ENCODE measurements at places on chromosomes 2 and 18.
A peak's percentile ranks its signal among the peaks of the same experiment; 100 is the strongest.

DNA sequence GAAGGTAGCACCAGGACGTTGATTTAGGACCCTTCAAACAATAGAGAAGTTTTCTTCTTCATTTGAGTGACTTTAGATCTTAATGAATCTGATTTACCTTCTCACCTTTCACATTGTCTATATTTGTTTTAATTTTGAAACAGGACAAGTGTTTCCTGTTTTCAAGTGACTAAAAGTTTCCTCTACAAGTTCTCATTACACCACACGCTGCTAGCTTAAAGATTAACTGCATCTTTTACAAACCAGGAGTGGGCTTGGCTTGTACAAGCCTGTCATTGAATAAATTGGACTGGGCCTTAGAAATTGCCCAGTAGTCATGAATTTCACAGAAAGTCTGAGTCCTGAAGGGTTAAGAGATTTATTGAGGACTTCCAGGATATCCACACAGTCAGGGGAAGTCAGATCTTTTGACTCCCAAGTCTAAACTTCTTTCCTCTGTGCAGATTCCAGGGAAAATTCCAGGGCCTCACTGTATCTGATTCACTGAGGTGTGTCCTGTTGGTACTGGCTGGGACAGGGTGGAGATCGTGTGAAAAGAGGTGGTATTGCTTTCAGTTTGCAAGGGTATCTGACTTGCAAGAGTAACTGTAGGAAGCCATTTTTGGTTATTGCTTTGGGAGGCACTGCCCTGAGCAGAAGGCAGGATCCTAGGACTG lies 3.4 kb downstream of the SGPP2 start:
- DNase-seq: no peak

DNA sequence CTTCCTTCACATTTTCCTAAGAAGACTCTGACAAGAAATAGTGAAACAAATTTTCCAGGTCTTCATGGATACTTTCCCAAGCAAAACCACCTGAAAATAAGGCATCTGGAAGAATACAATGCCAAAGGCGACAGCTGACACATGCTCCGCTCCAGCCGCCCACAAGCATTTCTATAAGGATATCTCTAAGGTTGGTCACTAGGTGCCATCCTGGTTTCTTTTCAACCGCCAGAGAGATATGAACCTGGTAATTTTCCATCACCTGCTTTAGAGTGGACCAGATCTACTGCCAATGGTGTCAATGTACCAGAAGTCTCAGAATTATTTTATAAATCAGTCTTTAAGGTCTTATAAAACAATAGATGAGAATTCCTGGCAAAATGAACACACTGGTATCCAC lies 97.2 kb downstream of the GAREM1 start:
- no peak for DNase-seq

- no peak for DNase-seq
Measured at GRCh38 chr2:179936141-179936540, 71.0 kb downstream of the CWC22 start.

DNA sequence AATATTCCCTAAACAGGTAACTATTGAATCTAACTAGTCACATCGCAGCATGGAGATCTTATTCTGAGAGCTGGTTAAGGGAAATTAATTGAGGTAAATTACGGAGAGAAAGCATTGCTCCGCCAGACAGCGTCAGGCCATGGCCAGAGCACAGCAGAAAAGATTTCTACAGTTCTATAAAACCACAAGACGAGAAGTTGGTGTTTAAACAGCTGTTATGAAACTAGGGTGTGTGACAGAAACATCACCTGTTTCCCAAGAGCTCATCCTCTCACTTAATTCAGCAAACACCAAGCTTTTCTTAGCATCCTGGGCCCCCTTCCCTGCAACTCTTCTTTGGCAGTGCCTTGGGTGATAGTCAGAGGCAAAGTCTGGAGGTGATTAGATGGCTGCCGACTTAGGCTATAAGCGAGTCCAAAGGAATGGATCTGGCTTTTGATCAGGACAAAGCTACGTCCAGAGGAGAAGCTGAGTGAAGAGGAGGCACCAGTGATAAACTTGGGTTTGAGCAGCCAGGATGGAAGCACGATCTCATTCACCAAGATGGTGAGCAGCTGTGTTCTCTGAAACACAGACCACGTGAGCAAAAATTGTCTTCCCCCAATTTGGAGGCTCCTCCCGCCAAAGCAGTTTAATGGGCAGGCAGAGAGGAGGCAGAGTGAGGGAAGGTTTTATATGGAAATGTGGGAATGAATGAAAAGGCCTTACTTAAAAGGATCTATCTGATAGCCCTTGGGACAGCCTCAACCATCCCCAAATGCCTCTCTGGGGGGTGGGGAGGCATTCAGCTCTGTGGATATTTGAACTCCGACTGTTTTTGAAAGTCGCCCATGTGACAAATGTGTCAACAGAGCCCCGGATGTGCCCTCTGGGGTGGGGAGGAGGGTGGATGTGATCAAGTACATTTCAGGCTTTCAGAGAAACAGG lies 57.8 kb downstream of the PKDCC start:
- DNase-seq: no peak

DNA sequence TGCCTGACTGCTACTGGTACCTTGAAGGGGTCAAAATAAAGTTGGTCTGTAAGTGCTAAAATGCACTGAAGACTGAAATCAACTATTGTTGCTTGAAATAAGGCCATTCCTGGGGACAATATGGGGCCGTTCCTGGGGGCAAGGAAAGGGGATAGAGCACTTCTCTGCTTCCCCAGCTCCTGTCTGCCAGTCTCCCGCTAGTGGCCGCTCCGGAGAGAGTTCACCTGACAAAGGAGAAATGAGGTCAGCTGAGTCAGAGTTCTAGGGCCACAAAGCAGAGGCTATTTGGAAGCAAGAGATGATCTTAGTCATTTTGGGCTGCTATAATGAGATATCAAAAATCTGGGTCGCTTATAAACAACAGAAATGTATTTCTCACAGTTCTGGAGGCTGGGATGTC lies 345.9 kb downstream of the TSN start:
- DNase-seq: no peak

DNA sequence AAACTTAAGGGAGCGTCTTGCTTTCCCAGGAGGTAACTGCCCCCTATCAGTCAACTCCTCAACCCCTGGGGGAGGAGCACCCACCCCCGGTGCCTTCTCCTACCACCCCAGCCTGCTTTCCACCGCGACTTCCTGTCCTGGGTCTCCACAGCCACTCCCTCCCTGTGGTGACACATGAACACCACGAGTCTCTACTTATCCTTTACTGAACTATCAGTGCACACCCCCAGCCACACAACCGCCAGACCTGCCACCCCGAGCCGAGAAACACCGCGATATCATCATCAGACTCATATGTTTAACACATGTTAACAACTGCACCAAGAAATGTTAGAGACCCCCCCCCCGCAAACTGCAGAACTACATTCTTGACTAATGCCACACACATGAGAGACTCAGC lies 43.3 kb downstream of the LONRF2 start:
- no peak for DNase-seq

GRCh38 chr2:3461801-3462492 lies 57.4 kb downstream of the ADI1 start:
- DNase-seq: no peak

DNA sequence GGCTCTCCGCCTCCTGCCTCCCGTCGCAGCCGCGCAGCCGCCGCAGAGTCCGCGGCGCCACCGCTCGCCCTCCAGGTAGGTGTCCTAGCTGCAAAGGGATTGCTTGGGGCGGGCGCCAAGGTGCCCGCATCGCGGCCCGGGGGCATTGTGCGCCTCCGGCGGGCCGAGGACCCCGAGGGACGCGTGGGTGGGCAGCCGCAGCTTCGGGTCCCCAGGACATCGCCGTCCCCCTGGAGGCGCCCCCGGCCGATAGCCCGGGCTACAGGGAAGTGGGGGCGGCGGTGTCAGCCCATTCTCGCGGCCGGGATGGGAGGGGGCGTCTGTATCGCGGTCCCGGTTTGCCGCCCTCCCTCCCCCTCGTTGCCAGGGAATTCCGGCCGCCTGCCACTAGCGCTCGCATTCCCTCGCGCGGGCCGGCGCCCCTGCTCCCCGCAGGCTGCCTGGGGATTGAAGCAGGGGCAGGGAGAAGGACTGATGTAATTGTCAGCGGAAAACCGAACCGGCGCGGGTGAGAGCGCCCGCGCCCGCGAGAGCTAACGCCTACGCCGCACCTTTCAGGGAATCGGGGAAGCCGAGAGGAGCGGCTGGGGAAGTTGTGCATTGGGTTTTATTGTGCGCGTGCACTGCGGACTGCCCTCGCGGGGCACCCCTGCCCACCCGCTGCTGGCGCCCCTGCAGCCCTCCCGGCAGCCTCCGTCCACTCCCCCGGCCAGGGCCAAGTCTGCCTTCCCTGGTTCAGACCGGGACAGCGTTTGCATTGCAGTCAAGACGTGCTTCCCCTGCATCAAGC lies 483 bp downstream of the OSBPL6 start:
- DNase-seq: no peak

- DNase-seq: no peak
Measured at GRCh38 chr18:11887328-11888128, 20.6 kb downstream of the MPPE1 start.

DNA sequence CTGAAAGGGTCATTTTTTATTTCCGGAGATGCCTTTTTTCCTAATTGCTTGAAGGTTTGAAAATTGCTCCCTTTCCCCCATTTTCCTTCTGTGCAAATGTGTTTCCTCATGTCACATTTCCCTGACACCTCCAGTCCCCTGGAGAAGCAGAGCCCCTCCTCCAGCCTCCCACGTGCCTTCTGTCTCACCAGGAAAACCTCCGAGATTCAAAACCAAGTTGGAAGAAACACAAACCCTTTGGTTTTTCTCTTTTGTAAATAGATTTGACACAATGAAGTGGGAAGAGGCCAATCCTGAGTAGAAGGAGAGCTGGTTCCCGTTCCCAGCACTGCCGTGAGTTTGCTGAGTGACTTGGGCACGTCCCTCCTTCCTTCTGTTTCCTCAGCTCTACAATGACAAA lies 125.4 kb upstream of the MYCN start:
- no peak for DNase-seq

GRCh38 chr2:36369716-36370115 lies 14.1 kb downstream of the CRIM1 start:
- no peak for DNase-seq

- DNase-seq: no peak
Measured at GRCh38 chr18:25725501-25725900, 364.9 kb downstream of the SS18 start.

DNA sequence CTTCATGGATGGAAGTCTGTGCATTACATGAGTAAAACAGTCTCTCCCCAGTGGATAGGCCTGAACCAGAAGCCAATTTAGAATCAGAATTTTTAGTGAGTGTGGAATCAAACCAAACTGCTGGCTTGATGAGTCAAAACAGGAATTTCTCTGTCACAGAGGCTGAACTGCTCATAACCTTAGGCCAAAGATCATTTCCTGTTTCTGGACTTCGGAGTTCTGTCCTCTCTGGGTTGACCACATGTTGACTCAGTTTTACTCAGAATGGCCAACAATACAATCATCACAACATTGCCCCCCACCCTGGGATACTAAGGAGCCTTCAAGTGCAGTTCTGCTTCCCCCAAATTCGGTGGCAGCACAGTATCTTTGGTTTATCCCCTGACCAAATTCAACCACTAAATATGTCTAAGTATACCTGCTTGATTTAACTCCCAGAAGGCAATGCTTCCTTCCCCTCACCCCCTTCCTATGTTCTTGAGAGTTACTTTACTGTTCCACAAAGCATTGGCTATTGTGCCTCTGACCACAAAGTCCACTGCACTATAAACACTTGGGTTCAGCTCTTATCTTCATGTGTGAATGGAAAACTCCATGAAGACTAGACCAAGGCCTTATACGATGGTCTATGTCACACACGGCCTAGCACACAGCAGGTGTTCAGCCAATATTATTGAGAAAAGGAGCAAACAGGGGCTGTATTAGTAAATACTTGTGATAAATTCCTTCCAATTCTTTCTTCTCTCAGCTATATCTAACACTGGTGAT lies 67.8 kb downstream of the NXPH2 start:
- DNase-seq: no peak

- no peak for DNase-seq
Measured at GRCh38 chr18:47077111-47077510, 41.7 kb upstream of the ELOA2 start.

GRCh38 chr2:196459539-196459938 lies 180.0 kb upstream of the CCDC150 start:
- no peak for DNase-seq

- no peak for DNase-seq
Measured at GRCh38 chr2:232485348-232485756, 2.3 kb downstream of the ECEL1 start.

- DNase-seq: no peak
Measured at GRCh38 chr2:222241128-222241870, 57.5 kb downstream of the PAX3 start.

GRCh38 chr2:146214394-146214929 lies 1630.4 kb upstream of the ACVR2A start:
- no peak for DNase-seq

- peak; percentile 60 for DNase-seq
Measured at GRCh38 chr2:127415593-127416505, 2.4 kb upstream of the PROC start.

GRCh38 chr2:16654833-16655444 lies 10.7 kb downstream of the CYRIA start:
- no peak for DNase-seq

DNA sequence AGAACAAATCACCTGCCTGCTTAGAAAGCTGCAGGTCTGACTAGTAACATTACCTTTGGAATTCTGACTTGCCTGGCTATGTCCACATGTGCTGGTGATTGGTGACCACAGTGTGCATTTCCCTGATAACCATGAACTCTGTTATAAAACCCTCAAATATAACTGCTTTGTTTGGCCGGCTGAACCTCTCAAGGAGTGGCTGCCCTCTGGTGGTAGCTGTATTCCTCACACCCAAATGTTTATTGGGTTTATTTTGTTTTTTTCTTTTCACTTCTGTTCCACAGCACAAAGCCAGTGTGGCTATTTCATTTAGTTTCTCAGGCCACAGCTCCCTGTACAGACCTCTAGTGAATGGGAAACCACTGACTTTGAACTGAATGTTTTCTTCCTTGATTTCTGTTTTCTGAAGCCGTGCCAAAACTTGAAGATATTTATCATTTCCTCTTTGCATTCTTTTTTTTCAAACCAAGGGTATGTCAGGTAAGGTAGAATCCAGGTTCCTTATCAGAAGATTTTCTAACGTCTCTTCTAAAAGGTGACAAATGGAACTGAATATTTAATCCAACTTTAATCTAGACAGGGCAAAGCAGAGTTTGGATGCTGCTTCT lies 549.0 kb upstream of the VRK2 start:
- DNase-seq: peak; percentile 0

- DNase-seq: no peak
Measured at GRCh38 chr2:104473546-104473945, 380.4 kb upstream of the POU3F3 start.

Data from activated CD8-positive, alpha-beta memory T cell treated with anti-CD3 and anti-CD28 coated beads for 48 hours (primary cell).